Effector CD8-positive, alpha-beta T cell (primary cell): ENCODE measurements at places on chromosomes 1 and 21.

- DNase-seq: no peak
Measured at GRCh38 chr1:171663036-171663853, 10.8 kb upstream of the MYOC start.

DNA sequence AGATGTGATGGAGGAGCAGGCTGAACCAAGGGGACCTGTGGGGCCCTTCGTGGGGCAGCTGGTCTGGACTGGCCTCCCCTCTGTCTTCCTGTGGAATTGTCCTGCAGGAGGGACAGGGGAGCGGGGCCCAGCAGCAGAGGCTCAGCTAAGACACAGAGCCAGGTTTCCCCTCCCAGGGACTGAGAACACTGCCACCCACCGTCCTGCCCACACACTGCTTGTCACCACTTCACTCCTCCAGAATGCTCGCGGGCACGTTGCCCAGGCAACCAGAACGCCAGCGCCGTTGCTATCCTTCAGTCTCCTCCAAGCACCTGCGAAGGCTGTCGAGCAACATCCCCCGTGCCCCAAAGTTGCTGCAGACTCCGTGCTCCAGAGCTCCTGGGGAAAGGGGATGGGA lies 46.4 kb downstream of the AJAP1 start:
- no peak for DNase-seq

- DNase-seq: no peak
Measured at GRCh38 chr1:1534401-1535154, 5.8 kb downstream of the TMEM240 start.

GRCh38 chr21:37865156-37865555 lies 51.1 kb downstream of the KCNJ6 start:
- no peak for DNase-seq

- DNase-seq: no peak
Measured at GRCh38 chr1:77354536-77354935, 72.7 kb downstream of the AK5 start.

- DNase-seq: no peak
Measured at GRCh38 chr21:46007492-46007868, 25.9 kb downstream of the COL6A1 start.

- no peak for DNase-seq
Measured at GRCh38 chr1:184890539-184890973, 83.8 kb downstream of the NIBAN1 start.

DNA sequence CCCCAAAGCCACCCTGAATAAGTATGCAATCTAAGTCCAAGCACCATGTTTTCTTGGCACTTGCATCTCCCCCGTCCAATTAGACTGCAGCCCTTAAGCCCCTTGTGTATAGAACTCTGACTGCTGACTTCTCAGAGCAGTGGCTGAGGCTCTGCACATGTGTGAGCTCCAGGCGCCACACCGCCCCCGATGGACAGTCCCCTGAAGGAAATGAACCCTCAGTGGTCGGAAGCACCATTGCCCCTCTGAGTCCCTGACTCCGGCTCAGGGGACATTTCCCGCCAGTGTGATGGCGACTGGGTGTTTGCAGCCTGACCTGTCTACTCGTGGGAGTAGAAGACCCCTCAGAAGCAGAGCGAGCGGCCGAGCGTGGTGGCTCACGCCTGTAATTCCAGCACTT lies 37.2 kb upstream of the SCCPDH start:
- DNase-seq: no peak

GRCh38 chr1:206058927-206059292 lies 5.9 kb downstream of the RHEX start:
- no peak for DNase-seq

DNA sequence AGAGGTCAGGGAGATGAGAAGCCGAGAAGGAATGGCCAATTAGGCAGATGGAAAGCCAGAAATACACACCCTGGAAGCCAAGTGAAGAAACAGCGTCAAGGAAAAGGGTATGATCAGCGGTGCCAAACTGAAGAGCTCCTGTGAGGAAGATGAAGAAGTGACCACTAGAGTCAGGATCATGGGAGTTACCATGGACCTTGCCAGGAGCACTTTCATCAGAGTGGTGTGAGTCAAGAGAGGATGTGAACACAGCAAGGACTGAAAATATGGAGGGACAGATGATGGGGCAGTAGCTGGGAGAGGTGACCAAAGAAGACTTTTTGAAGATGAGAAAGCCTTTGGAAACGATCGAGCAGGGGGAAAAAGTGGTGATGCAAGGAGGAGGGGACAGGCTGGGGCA lies 50.4 kb downstream of the CD34 start:
- no peak for DNase-seq

DNA sequence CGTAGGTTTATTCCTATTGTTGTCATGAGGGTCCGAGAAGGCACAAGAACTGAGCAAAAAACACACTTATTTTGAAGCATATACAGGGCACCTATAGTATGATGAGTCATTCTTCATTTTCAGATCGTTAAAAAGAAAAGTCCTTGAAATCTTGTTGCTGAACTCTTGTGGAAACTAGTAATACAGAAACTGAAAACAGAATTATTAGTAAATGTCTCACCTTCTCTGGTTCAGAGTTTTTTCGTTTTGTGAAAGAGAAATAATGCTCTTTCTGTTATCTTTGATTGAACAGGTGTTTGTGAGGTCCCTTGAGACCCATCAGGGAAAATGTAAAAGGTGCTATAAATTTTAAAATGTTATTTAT lies 102.0 kb upstream of the COA6 start:
- DNase-seq: no peak

- DNase-seq: no peak
Measured at GRCh38 chr1:234836045-234836681, 226.2 kb upstream of the IRF2BP2 start.

DNA sequence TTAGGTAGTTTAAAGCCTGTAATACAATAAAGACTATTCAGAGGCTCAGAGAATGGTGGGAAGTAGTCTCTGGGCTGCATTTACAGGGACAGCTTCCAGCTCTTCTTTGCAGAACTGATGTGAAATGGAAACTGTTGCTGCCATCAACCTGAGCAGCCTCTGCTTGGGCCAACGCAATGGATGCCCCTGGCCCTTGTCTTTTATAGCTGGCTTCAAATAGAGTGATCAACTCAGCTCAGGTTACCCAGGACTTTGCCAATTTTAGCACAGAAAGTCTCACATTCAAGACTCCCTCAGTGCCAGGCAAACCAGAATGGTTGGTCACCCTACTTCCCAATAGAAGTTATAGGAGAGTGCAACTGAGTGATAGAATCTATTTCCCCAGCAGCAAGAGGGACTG lies 18.1 kb upstream of the GALNT2 start:
- DNase-seq: no peak

DNA sequence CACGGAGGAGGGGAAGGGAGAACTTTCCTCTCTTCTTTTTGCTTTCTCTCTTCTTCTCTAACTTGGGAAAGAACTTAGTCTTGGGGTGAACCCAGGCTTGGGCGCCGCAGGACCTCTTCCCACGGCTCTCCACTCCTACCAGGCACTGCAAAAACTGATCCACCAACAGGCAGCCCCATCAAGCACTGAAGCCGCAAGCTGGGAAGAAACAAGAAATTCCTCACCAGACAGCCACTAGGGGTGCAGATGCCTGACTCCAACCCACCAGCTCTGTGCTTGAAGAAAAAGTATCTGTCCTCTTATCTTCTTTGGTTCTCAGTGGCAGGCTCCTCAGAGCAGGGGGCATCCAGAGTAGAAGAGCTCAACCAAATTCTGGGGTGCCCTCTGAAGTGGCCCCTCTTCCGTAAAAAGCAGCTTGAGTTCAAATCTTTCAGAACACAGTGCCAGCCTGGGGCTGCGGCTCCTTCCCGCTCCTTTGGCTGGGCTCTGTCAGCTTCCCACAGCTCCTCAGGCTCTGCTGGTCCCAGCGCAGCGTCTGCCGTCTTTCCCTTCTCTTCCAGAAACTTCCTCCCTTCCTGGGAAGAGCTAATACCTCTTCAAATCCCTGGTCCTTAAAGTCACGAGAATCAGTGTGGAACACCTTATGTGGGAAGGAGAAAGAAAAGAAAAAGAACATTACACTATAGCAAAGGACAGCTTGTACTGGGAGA lies 2.4 kb downstream of the SLC41A1 start:
- no peak for DNase-seq

DNA sequence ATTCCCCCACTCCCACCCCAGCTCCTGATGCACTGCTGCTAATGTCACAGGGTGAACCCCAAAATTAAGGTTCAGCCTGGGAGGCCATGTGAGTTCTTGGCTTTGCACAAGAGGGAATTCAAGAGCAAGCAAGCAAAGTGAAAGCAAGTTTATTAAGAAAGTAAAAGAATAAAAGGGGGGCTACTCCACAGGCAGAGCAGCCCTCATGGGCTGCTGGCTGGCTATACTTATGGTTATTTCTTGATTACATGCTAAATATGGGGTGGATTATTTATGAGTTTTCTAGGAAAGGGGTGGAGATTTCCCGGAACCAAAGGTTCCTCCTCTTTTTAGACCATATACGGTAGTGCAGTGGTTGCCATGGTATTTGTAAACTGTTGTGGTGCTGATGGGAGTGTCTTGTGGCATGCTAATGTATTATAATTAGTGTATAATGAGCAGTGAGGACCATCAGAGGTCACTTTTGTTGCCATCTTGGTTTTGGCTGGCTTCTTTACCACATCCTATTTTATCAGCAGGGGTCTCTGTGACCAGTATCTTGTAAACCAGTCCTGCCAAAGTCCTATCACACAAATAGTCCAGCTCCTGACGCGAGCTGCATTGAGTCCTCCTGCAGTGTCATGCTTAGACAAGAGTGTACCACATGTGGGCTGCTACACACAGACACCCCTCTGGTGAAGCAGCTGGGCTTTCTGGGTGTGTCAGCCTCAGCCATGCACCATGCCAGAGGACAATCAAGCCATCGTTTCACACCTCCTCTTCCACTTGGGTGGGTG lies 46.4 kb upstream of the CSF1 start:
- no peak for DNase-seq

- DNase-seq: no peak
Measured at GRCh38 chr1:84720221-84720780, 30.0 kb upstream of the SSX2IP start.

- no peak for DNase-seq
Measured at GRCh38 chr1:236156512-236157208, 14.3 kb downstream of the GPR137B start.

DNA sequence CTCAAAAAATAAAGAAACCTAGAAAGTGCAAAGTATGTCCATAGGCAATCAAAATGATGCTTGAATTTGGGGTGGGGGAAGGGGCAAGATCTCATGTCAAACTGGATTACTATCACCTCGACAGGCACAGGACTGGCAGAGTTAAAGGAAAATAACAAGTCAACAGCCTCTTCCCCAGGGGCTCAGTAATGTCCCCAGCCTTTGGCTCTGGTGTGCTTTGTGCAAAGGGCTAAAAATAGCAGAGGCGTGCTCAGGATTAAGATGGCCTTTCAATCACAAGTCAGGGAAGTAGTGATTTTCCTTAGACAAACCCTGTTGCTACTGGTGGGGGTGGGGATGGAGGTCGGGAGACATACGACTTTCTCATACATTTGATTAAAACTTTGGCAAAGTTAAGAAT lies 63.5 kb upstream of the OLIG2 start:
- no peak for DNase-seq

GRCh38 chr1:239467730-239468129 lies 81.4 kb downstream of the CHRM3 start:
- no peak for DNase-seq

- no peak for DNase-seq
Measured at GRCh38 chr1:241654019-241654418, 1.9 kb downstream of the WDR64 start.

DNA sequence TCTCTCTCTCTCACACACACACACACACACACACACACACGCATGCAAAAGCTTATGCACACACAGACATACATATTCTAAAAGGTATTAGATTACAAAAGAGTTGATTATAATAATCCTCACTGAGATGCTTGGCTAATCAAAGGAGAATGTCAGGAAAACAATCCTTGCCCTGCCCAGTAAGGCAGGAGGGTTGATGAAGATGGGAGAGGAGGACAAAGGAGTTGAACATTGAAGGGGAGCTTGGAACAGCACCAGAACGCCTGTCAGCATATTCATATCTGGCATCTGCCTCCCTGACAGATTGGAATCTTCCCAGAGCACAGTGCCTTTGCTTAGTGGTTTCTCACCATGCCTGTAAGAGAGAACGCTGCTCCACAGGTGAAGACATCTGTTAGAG lies 68.6 kb upstream of the PALMD start:
- DNase-seq: no peak

GRCh38 chr1:53733975-53734649 lies 4.9 kb downstream of the GLIS1 start:
- no peak for DNase-seq

DNA sequence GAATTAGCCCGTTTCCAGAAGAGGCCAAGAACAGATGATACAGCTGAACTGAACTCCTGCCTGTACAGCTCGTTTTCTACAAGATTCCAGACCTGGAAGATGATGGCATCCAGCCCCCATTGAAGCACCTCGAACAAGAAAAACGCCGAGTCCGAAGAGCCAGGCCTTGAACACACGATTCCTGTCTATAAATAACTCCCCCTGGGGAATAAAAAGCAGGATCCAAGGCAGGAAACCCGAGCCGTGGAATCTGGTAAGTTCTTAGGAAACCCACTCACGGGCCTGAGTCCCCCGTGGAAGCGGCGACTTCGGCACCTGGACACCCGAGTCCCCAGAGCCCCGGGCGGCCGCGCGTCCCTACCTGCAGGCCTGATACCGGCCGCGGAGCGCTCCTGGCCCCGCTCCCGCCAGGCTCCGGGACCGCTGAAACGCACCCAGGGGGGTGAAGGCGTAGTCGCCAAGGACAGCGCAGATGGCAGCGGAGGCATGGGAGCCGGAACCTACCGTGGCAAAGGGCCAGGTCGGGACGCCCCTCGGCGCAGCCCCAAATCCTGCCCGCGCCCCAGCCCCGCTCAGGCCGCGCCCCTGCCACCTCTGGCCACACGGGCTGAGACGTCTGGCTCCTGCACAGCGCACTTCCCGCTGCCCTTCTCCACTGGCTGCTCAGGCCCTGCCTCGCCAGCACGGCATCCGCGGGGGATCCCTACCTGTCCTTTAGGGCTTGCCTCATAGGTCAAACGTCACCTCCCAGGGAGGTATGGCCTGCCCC lies 14.0 kb upstream of the HLCS start:
- no peak for DNase-seq

DNA sequence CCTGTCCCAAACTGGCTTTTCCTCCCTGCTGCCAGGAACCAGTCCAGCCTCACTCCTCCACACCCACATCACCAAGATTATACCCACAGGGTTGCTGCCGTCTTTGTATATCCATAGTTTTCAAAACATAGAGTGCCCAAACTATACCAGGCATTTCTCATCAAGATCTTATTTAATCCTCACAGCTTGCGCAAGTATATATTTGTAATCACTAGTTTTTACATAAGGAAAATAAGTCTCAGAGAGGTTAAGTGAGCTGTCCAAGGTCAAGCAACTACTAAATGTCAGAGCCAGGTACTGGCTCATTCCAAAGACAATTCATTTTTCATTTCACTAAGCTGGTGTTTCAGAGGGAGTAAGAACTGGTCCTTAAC lies 34.9 kb upstream of the ZNF362 start:
- DNase-seq: no peak

DNA sequence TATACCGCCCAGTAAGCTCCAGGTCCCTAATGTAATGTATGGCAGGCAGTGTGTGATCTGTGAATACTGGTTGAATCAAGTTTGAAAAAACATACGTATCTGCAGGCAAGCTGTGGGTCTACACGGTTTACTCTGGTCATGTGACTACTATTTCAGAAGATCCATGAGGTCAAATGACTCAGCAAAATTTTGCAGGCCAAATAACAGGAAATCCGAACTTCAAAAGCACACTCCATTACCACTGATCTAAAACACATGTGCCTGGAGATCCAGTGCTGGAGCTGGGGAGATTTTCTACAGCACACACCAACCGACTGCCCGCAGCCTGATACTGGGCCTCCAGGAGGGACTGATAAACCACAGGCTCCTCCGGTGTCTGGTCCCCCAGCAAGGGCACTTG lies 64.5 kb upstream of the SLC44A3 start:
- no peak for DNase-seq

- no peak for DNase-seq
Measured at GRCh38 chr1:28807046-28807445, 4.9 kb upstream of the OPRD1 start.
